Esophagus squamous epithelium (tissue), 5 donors: ENCODE measurements at places on chromosomes 6 and 20.

GRCh38 chr6:56088641-56089040, 158.7 kb downstream of the COL21A1 start:
- DNase-seq, result no peak

DNA sequence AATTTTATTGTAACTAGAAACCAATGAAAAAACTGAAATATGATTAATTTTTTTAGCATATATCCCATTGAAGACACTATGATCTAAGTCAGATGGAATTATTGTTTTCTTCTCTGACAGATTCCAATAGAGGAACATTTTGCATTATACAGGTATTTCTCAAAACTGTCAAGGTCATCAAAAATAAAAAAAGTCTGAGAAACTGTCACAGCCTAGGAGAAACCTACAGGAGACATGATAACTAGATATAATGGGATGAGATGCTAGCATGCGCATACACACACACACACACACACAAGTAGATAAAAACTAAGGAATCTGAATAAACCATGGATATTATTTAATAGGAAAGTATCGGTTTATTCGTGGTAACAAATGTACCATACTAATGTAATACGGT, 161.9 kb upstream of the HCRTR2 start:
- no peak for DNase-seq

DNA sequence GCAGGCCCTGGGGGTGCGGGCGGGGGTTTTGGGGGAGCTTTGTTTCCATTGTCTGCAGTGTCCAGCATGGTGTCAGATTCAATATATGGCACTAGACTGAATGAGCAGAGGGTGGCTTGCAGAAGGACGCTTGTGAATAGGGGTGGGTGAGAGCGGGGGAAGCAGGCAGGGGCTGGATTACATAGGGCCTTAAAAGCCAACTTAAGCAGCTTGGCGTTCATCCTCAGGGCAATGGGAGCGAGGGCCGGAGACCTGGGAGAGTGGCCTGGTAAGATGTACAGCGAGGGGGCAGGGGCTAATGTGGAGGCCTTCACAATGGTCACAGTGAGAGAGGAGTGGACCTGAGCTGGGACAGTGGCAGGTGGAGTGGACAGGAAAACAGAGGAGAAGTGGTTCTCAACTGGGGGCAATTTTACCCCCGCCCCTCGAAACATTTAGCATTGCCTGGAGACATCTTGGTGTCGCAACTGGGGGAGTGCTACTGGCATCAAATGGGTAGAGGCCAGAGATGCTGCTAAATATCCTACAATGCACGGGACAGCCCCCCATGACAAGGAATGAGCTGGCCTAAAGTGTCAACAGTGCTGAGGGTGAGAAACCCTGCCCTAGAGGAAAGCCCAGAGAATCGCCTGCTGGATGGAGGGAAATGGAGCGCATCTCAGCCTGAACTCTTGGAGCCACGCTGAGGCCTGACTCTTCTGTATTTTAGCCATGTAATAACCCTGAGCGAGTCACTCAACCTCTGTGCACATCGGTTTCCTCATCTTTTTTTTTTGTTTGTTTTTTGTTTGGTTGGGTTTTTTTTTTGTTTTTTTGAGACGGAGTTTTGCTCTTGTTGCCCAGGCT, 15.1 kb upstream of the BAK1 start:
- no peak for DNase-seq

DNA sequence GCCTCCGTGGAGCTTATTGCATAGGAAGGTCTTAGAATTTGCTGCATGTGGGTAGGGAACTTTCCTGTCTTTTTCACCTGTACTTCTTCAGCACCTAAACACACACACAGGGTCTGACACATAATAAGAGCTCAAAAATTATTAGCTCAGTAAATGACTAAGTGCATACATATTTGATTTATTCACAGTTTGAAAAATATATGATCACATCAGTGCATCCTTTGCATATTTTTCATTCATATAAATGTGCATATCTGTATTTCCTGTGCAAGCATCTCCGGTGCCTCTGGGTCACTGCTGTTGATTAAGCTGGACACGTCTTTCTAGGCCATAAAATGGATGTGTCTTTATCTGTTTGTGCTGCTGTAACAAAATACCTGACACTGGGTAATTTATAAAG, 234.7 kb downstream of the UST start:
- DNase-seq, result no peak

DNA sequence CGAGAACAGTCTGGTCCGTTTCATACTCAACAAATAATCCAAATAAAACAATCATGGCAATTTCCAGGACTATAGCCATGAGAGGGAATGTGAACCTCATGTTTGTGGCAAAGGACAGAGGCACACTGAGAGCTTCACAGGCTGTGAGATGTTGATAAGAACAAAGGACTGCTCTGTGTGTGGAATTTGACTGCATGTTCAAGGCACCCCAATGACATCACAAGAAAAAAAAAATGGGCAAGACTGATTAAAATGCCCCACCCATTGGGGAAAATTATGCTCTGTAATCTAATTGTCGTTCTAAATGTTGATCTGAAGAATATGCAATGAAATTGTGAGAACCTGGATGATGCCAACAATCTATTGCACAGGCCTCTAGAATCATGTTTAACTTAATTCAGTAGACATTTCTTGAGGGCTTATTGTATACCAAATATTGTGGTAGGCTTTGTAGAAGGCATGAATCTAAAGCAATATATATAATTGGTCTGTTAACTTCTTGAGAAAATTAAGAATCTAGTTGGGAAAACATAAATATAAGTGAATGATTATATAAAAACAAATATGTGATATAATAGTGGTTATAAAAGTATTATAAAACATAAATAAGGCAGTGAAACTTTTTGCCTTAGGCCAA, at the start of gene RHAG:
Gene RHAG, minus strand, starts transcription at position 127 of the 637 bp plus-strand sequence. Its CDS starts 27 bp downstream, at position 100.
- DNase-seq, result no peak

- no peak for DNase-seq
Measured at GRCh38 chr6:169567819-169568218, 134.0 kb downstream of the WDR27 start.

- DNase-seq, result no peak
Measured at GRCh38 chr20:64063389-64064144, 569 bp downstream of the TCEA2 start.

- no peak for DNase-seq
Measured at GRCh38 chr20:6870559-6870958, 103.1 kb downstream of the BMP2 start.

DNA sequence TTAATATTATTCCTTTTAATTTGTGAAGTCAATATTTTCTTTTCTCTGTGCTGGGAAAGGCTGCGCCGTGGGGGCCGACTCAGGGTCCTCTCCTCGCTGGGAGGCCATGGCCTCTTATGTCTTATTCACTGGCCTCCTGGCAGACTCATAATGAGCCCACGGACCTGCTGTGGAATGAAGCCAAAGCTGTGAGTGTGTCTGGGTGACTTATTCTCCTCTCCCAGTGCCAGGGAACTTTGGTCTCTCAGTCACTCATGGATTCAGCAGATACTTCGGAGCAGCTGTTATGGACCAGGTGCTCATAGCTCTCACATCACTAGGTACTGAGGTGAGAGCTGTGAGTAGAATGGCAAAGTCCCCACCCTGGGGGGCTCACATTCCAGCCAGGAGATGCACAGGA, 297.6 kb downstream of the CDH26 start:
- DNase-seq, result no peak

GRCh38 chr6:125485757-125486156, 184.0 kb upstream of the HDDC2 start:
- DNase-seq, result no peak

DNA sequence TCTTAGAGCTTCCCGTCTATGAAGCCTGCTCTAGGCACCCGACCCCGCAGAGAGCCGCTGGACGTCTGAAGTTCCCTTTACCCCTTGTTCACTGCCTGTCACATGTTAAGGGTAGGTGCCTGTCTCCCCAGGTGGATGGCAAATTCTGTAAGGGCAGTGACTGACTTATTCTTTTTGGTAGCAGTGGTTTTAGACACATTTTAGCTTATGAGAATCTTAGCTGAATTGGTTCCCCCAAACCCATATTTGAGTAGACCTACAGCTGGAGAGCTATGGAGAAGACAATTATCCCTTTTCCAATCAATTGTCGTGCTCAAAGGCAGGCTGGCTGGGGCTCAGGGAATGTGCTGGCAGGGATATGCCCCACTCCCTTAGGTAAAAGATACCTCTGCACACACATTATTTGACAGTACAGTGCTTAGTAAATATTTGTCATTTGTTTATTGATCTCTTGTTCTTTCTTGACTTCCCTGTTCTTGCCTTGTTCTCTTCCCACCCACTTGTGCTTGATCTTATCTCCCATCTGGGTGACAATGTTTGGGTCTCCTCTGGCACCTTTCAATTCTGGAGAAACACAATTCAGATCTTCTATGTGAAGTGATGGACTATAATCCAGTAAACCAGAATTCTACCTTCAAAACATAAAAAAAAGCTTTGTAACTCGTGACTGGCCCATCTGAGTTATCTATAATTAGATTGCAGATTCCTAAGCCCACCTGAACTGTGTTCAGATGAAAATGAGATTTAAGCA, 114.3 kb upstream of the SLC2A12 start:
- no peak for DNase-seq

DNA sequence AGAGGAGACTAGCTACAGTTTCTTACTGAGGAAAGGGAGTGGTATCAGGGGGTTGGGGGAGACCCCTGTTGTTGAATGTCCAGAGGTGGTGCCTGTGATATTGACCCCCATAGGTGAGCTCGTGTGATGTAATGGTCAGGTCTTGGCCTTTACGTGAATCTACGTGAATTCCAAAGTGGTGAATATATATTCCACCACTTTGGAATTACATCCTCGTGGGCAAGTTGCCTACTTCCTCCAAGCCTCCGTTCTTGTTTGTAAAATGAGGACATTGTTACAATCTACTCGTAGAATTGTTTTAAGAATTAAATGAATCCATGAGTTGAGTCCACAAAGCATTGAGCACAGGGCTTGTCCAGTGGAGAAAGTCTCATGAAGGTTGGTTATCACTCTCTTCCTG, 47.3 kb downstream of the TSHZ2 start:
- DNase-seq, result no peak

- DNase-seq, result no peak
Measured at GRCh38 chr6:81465859-81466258, 286.6 kb downstream of the TENT5A start.

DNA sequence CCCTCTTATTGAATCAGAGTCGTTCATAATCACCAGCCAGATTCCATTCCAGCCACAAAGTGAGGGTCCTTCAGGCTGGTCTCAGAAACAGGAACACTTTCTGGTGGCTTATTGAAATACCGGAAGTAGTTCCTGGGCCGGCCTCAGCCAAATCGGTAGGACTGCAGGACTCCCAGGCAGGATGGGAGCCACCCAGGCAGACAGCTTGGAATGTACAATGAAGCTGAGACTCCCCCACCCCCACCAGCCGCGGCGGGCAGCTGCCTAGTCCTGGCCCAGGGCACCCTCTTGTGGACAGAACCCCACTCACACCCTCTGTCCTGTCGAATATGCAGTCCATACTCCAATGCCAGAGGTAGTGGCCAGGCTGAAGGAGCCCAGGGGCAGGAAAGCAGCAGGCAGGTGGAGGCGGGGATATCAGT, 43.8 kb downstream of the MDFI start:
- no peak for DNase-seq

GRCh38 chr6:154595538-154595937, 85.1 kb upstream of the CNKSR3 start:
- no peak for DNase-seq
